D341Med (cell line): ENCODE measurements at places on chromosomes 1 and 21.

DNA sequence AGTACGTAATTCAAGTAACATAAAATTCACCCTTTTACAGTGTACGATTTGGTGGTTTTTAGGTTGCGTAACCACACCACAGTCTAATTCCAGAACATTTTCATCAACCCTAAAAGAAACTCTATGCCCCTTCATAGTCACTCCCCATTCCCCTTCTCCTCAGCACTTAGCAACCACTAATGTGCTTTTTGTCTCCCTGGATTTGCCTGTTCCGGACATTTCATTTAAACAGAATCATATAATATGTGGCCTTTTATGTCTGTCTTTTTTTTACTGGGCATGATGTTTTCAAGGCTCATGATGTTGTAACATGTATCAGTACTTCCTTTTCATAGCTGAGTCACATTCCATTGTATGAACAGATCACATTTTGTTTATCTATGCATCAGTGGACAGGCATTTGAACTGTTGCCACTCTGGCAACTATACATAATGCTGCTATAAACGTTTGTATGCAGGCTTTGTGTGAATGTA lies 20.8 kb downstream of the OBSCN start:
- no peak for DNase-seq

- DNase-seq, result no peak
These were observed 233.1 kb upstream of the CSF3R start for GRCh38 chr1:36715797-36716196.

GRCh38 chr1:218027152-218027551 lies 257.9 kb upstream of the RRP15 start:
- DNase-seq, result no peak

DNA sequence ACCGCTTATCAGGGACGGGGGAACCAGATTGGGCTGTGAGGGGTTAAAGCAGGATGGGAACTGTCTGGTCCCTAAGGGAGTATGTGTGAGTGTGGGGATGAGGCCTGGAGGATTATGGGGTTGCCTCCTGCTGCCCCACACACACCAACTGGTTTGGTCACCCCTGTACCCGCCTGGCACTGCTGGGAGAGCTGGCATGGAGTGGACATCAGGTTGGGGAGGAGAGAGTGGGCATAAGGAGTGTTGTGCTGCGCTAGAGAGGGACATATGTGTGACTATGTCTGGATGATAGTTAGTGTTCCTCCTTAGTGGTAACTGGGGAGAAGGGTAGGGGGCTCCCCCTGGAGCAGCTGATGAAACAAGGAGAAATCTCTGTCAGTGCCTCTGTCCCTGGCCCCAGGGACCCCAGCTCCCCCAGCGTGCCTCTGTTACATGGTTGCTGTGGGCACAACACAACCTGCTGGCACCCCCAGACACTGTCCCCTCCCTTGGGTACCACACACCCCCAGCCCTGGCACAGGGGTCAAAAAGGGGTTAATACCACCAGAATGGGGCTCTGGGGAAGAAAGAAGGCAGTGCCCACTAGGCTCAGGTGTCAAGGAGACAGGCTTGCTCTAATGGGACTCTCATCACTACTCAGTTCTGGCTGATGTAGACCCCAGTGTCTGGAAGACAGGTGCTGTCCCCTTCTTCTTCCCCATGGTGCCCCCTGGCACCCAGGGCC lies 1.9 kb downstream of the ZBTB7B start:
- no peak for DNase-seq

DNA sequence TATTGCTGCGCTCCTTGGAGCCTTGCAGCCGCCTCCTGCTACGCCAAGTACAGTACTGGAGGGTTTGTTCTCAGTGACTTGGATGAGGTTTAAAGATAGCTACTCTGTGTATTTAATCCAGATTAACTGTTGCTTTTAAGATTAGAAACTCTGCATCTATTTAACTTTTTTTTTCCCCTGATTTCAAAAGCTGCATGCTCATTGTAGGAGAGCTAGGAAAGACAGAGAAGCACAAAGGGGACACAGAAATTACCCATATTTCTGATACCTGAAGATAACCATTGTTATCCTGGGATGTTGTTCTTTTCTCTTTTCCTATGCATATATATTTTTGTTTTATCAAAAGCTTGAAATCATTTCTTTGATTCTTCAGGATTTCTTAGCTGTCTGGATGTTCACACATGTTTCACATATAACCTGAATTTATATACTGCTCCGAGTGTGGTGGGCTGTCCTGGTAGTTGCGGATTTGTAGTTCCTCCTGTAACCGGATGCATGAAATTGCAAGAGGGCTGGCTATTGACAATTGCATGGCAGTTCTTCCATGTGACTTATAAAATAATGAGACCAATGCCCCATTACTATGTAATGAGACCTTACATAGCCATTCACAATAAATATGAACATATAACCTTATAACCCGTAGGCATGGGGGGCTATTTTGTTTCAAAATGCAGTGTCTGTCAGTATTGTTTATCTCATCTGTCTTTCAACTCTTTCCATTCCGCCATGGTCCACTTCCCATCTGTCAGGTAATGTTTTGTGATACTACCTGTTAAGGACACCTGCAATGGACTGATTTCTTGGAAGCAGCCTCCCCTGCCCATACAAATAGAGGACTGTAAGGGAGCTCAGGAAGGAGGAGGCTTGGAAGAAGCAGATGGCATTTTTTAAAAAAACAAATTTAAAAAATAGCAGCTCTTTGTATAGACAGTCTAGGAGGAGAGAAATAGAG lies 1.4 kb downstream of the RAVER2 start:
- DNase-seq, result no peak

DNA sequence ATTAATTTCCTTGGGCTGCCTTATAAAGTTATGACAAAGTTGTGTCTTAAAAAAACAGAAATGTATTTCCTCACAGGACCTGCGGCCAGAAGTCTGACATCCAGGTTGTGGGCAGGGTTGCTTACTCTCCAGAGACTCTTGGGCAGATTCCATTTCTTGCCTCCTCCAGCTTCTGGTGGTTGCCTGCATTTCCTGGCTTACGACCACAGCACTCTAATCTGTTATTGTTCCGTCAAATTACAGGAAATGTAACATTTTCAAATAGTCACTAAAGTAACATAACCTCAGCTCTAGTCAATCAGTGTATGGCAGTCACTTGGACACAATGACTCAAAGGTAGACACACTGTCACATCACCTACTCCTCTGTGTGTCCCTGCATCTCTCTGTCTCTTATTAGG lies 226.8 kb downstream of the DNAH14 start:
- no peak for DNase-seq

- DNase-seq, result no peak
These were observed 9.3 kb downstream of the FTCD start for GRCh38 chr21:46145840-46146691.

GRCh38 chr1:208069908-208070307 lies 159.0 kb upstream of the CD34 start:
- no peak for DNase-seq

GRCh38 chr1:178867670-178868069 lies 3.2 kb downstream of the ANGPTL1 start:
- DNase-seq, result no peak
